ENCODE measurements at places on chromosomes 6 and 20.

- DNase-seq, result peak; percentile 19
These were observed 69.8 kb upstream of the FAM184A start for GRCh38 chr6:119148098-119148824.

GRCh38 chr6:147023148-147023547 lies 181.1 kb upstream of the STXBP5 start:
- no peak for DNase-seq

GRCh38 chr6:68726337-68726736 lies 91.3 kb downstream of the ADGRB3 start:
- no peak for DNase-seq

- no peak for DNase-seq
These were observed 62.6 kb downstream of the SRC start for GRCh38 chr20:37408302-37409193.

- no peak for DNase-seq
These were observed 222.2 kb upstream of the TSHZ2 start for GRCh38 chr20:52749938-52750337.

- DNase-seq, result no peak
These were observed 170.9 kb downstream of the GJA10 start for GRCh38 chr6:90065173-90065572.

DNA sequence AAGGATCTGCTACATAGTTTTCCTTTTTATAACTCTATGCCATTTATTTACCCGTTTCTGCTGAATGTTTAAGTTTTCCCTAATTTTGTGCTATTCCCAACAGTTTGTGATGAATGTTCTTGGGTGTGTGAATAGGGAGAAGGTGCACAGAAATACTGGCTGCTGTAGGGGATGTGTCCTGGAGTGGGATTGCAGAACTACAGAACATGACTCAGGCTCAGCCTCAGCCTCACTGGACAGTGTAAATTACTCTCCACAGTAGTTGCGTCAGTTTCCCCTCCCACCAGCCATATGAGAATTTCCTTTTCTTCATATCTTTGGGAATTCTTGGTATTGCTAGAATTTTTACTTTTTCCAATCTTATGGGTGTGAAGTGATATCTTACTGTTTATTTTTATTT lies 57.0 kb downstream of the SLX4IP start:
- no peak for DNase-seq

DNA sequence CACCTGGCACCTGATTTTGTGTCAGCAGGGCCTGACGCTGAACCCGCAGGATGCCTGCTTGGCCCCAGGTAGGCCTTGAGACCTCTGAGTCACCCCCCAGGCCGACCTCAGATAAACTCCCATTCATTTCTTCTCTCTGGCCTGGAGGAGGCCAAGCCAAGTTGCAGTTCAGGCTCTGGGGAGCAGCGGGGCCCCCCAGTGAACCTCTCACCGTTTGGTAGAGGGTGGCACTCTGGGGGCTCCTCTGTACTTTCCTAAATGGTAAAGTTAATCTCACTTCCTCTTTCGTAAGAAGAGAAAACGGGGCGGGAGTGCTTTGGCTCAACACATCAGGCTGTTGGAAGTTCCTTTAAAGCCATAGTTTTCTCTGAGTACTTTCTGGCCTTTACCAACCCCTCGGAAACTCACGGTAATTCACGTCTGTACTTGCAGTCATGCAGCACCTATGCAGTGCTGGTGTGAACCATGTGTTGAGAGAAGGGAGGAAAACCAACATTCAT lies 2.8 kb downstream of the SIRPA start:
- DNase-seq, result no peak

DNA sequence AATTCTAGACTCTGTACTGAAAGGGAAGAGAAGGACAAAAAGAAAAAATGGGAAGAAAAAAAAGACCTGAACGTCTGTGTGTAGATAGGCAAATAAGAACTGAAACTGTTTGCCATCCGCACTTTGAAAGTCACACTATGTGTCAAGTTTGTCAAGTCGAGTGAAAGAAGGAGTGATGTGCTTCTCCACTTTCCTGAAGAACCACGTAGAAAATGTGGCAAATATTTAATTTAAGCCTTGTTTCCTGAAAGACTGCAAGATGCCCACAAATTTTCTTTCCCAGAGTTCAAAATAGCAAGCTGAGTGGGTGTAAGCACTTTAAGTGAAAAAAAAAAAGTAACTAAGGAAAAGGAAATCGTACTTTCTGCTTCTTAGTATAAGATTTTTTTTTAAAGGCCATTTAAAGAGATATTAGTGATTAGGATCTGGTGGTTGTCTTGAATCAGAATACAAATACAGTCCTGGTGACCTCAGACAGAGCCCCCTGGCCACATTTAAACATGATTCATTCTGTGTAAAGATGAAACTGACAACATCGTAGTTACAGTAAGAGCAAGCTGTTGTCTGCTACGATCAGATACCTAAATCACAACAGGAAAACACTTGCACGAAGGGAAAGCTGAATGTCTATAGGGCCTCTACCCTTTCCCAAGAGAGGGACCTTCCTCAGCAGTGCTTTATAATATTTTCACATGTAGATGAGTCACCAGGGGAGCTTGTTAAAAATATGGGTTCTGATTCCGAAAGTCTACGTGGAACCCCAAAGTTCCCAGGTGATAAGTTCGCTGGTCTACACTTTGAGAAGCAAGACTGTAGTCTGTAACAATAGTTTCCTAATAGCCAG lies 102.3 kb downstream of the HIVEP2 start:
- peak; percentile 88 for DNase-seq

- DNase-seq, result no peak
These were observed 262.0 kb downstream of the CDC5L start for GRCh38 chr6:44649365-44650025.

DNA sequence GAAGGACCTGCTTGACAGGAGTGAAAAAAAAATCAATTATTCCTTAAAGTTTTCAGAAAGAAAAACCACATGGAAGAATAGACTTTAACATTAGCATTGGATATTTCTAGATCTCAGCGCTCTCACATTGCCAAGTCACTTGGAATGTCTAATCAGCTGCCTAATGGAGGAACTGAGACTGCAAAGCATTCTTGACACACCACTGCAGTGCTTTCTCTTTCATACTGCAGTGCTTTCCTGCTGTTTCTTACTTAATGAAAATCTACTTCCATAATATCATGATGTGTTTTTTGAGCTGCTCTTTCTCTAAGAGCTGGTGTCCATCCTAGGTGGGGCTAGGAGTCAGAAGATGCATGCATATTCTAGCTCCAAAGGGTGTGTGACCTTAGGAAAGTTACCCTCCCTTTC lies 20.4 kb upstream of the MCM3 start:
- DNase-seq, result peak; percentile 22

DNA sequence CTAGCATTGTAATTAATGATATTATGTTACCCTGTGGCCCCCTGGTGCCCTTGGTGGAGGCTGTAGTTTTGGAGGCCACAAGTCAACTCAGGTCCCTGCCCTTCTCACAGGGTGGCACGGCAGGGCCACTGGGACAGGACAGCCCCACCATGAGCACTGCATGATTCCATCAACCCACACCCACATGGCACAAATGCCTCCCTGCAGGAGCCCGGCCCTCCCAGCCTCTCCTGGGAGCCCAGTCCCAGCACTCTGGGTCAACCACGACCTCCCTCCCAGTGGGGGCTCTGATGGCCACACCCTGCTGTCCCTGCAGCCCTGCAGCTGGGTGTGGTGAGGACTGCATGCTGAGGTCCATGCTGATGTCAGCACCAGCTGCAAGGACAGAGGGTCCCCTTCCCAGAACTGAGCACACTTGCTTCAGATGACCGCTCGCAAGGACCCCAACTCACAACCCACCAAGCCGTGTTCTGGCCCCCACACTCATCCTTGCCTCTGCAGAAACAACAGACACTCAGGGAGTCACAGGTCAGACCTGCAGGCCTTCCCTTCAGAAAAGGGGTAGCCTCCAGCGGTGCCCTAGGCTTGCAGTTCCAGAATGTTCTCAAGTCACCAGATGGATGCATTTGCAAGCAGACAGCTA lies 15.7 kb upstream of the CST7 start:
- DNase-seq, result no peak

DNA sequence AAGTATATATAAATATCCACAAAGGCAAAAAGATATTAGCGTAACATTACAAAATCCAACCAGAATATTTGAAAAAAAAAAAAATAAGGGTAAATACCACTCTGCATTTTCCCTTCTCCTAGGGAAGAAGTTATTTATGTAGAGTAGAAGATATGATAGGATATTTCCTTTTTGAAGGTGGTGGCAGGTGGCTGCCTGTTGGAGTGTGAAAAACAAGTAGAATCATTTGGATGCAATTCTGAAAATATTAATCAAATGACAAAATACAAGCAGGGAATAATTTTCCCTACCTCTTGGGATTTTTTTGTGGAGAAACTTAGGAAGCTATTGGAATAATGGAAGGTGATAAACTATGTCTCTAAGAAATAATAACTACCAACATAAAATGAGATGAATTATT lies 62.5 kb upstream of the OGFRL1 start:
- no peak for DNase-seq

DNA sequence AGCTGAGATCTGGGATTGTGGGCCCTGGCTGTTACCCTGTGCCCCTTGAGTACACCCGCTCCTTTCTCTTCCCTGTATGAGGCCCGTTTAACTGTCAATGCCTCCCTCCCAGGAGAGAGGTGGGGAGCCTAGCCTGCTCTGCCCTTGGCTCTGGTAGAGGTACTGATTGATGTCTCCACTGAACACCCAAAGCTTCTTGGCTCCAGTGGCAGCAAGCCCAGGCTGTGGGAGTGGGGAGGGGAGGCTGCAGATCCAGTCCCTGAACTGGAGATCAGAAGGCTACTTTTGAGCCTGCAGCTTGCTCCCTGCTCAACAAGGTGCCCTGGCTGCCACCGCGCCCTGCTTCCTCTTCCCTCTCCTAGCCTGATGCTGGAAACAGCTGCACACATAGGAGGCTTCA lies 7.5 kb downstream of the LRRC73 start:
- DNase-seq, result no peak

- no peak for DNase-seq
These were observed 52.8 kb downstream of the MYLIP start for GRCh38 chr6:16181439-16182297.

GRCh38 chr6:103983011-103983410 lies 876.7 kb downstream of the HACE1 start:
- DNase-seq, result no peak

DNA sequence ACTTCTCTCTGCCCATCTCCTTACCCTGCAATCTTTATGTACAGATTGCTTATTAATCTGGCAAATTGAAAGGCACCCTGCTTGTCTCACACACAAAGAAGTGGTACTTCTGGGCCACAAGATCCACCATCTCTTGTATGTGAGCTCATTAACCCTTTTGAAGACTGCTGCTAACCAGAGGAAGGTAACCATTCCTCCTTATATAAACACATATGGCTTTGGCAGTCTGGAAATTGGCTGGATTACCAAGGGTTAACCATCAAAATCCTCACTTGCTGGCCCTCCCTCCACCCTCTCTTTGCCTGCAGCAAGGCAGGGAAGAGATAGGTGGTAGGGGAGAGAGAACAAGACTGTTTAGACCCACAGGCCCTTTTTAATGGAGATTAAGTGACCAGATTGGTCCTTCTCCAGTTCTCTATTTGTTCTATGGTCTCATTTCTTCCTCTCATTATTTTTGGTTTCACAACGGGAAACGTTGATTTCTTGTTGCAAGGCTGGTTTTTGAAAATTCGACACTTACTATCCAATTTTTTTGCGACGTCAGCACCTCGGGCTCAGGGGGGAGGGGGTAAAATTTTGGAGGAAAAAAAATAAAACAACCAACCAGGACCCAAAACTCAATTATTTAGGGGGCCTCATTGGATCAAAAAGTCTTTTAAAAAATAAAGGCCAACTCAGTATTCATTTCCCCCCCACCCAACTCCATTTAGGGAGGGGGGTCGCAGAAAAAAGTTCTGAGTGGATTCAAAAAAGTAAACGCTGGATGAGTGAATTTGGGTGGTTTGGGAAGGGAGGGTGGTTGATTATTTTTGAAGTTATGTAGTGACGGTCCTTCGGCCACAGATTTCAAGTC lies 859 bp downstream of the PPP1R10 start:
- peak; percentile 61 for DNase-seq

- no peak for DNase-seq
These were observed 54.8 kb upstream of the KCNG1 start for GRCh38 chr20:51077686-51078060.

GRCh38 chr6:161128680-161129196 lies 137.2 kb downstream of the MAP3K4 start:
- peak; percentile 17 for DNase-seq

GRCh38 chr6:138691595-138692057 lies 81.9 kb upstream of the CCDC28A start:
- DNase-seq, result no peak

GRCh38 chr6:105711216-105711615 lies 308.3 kb upstream of the PREP start:
- no peak for DNase-seq

- DNase-seq, result no peak
These were observed 193.2 kb downstream of the ARHGAP18 start for GRCh38 chr6:129516787-129517186.

DNA sequence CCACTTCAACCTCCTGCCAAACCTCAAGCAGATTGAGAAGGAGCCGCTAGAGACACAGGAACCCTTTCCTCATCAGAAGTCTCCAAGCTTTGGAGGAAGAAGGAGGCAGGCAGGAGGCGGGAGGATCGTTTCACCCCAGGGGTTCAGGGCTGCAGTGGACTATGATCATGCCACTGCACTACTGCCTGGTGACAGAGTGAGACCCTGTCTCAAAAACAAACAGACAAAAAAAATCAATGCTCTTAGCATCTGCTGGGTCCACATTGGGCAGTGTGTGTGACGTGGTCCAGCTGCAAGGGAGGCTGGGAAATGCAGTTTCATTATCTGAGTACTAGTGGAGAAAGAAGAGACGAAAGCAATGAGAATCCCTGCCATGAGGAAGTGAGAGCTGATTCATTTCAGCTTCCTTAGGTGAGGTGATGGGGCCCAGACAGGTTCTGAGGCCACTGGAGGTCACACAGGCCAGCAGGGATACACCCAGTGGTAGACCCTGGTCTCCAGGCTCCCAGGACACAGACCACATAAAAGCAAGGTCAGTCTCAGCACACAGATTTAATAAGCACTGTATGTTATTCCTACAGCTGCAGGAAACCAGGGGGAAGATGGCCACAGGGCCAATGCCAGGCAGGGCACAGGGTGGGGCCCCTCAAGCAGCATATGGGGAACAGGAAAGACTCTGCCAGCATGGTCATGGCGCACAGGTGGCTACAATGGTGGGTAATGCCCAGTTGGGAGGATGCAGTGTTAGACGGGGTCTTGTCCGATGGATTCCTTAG lies 4.3 kb downstream of the GFRA4 start:
- DNase-seq, result no peak

Measured in CD4-positive, alpha-beta T cell treated with Interleukin-2 at 100 ng/mL for 4 hours (primary cell).